NCI-H510A treated with DMSO at 0.1 percent for 48 hours (cell line): ENCODE measurements at places on chromosomes 6 and 20.

DNA sequence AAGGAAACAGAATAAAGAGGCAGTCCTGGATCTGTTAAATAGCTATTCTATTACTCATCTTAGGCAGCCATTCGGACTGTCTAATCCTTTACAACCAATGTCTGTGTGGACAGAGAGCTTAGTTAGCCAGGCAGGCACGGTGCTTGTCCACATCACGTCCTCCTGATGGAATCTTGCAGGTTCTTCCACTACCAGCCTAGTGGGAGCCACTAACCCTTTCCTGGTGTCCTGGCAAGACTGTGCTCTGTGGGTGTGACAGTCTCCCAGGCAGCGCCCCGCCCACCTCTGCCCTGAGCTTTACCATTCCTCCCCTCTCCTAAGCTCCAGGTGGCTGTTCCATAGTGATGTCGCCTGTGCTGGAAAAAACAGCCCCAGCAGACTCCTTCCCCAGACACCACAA, 78.3 kb upstream of the CLDN20 start:
- peak; percentile 1 for DNase-seq

DNA sequence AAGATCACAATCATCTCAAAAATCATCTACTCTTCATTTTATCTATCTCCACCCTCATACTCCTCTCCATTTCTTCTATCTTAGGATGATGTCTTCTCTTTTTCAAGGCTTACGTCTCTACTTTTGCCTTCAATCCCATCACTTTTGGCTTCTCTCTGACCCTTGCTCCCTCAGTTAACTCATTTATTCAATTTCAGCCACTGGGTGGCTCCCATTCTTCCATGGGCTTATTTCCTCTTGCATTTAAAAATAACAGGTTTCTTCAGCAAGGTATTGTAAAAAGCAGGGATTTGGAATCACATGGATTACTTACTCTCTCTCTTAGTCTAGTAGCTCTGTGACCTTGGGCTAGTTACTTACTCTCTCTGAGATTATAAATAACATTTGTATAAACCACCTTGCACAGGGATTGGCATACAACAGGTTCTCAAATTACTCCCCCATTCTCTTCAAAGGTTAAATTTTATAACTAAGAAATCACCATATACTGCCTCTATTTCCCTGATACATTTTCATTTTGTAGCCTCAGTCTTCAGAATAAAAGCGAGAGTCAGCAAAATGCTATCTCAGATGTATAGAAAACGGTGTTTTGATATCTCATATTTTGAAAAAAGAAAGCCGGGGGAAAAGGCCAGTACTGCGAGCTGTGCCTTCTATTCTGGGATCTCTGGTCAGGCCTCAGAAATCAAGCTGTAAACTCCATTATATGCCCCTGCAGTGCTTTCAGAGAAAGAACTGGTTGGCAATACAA, 5.5 kb downstream of the ZSCAN12 start:
- no peak for DNase-seq

GRCh38 chr6:7628909-7629308, 38.9 kb downstream of the SNRNP48 start:
- no peak for DNase-seq

DNA sequence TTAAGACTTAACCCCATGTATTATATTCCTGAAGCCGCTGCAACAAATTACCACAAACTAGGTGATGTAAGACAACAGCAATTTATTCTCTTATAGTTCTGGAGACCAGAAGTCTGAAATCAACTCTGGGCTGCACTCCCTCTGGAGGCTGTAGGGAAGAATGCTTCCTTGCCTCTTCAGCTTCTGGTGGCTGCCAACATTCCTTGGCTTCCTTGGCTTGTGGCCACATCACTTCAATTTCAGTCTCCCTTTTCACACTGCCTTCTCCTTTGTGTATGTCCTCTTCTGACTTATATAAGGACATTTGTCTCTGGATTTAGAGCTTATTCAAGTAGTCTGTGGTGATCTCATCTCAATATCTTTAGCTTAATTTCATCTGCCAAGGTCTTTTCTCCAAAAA, 141.6 kb downstream of the DHX35 start:
- no peak for DNase-seq
